ENCODE measurements at places on chromosomes 7 and 10. TPM values are rescaled to one million over a fixed set of nuclear protein-coding genes. Genes with fewer than 3 reads are reported as not detected.

Gene HYAL4
- not detected for total RNA-seq

Gene ANKRD1
- total RNA-seq: 189 TPM

Gene HOXA10
- total RNA-seq: not detected

Gene SCIN
- not detected for total RNA-seq

Gene CPN1
- total RNA-seq: not detected

Gene TMEM176B
- total RNA-seq: 2.2 TPM

Gene AKR1C4
- total RNA-seq: not detected

Gene NPC1L1
- not detected for total RNA-seq

Gene NODAL
- not detected for total RNA-seq

Gene OR6B1
- total RNA-seq: not detected

Gene GRID2IP
- 0.09 TPM for total RNA-seq

Gene RPP38
- total RNA-seq: 14.2 TPM

Gene CPVL
- total RNA-seq: not detected

Gene ATP5MK
- 255 TPM for total RNA-seq
